ENCODE measurements at places on chromosomes 4 and X. TPM values are rescaled to one million over a fixed set of nuclear protein-coding genes. Genes with fewer than 3 reads are reported as not detected.

Gene PABPC4L
- 0.09 TPM for total RNA-seq

Gene GYPE
- not detected for total RNA-seq

Gene CTAG2
- total RNA-seq, result not detected

Gene GDPD2
- total RNA-seq, result 0.06 TPM

Gene ADGRL3
- 0.05 TPM for total RNA-seq

Gene CENPVL1
- total RNA-seq, result not detected

Gene PRDM8
- total RNA-seq, result 0.41 TPM

Gene NSUN7
- 0.36 TPM for total RNA-seq

Gene LEF1
- total RNA-seq, result 0.17 TPM

Gene SPANXA1
- 0.18 TPM for total RNA-seq

Gene BANK1
- 0.70 TPM for total RNA-seq

Gene FAM47B
- not detected for total RNA-seq

Data from A549 treated with CORT108297 at 1 μM for 4 hours (cell line).